Prostate gland (tissue), 2 donors: ENCODE measurements at places on chromosomes 12 and 14. TPM values are rescaled to one million over a fixed set of nuclear protein-coding genes. Genes with fewer than 3 reads are reported as not detected.

DNA sequence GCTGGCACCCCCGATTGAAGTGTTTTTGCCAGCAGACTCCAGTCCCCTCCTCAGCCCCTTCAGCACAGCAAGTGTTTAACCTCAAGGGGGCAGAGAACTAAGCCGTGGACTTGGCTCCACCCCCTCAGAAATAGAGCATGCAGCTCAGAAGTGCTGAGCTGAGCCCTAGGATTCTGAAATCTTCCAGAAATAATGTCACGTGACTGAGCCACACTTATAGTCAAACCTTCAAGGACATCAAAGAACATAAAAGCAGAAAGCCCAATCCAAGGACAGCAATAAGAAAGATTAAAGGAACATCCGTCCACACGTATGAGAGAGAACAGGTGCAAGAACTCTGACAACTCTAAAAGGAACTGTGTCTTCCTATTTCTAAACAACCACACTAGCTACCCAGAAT is 317.7 kb upstream of the LRFN5 start:
- no peaks in the 10 kb centered on the region for H3K36me3 ChIP-seq
- no peak for DNase-seq
- no peaks in the 10 kb centered on the region for H3K4me1 ChIP-seq
- H3K4me3 ChIP-seq: no peak overlapping the region

- H3K36me3 ChIP-seq: no peaks in the 10 kb centered on the region
- no peaks in the 10 kb centered on the region for H3K4me1 ChIP-seq
- H3K27ac ChIP-seq: no peak overlapping the region
- no peak overlapping the region for H3K4me3 ChIP-seq
- DNase-seq: no peak
- no peaks in the 10 kb centered on the region for H3K27me3 ChIP-seq
These were observed 72.9 kb upstream of the FOXN3 start for GRCh38 chr14:89489761-89490437.

DNA sequence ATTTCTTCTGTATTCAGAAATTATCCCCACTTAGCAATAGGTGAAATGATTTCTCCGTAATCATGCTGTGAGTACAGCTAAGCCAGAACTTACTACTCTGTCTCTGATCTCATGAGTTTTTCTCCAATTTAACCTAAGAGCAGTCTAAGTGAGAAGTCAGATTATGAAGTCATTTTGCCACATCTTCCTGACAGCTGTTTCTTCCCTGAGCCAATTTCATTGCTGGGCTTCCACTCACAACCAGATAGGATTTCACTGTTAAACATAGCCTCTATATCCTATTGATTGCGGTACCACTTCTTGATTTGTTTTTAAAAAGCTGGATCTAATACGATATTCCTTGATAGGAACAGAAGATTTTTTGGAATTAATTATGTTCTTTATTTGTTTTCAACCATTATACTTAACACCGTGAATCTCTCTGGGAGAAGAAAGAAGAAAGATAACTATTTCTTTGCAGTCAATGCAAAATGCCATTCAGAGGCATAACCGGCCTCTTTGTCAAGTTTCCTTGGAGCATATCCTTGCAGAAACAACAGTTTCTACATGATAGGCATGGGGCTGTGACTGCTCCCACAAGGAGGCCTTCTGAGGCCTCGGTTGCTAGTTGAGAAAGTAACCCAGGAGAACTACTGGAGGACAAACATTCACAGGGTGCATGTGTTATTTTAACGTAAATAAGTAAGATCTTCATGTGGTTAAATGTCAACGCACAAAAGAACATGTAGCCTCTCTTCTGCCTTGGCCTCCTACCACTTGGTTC is 212.2 kb downstream of the NPAS3 start:
- H3K36me3 ChIP-seq: no peaks in the 10 kb centered on the region
- no peaks in the 10 kb centered on the region for H3K4me1 ChIP-seq
- no peak overlapping the region for H3K27ac ChIP-seq
- no peaks in the 10 kb centered on the region for H3K27me3 ChIP-seq
- DNase-seq: no peak
- no peak overlapping the region for H3K4me3 ChIP-seq

DNA sequence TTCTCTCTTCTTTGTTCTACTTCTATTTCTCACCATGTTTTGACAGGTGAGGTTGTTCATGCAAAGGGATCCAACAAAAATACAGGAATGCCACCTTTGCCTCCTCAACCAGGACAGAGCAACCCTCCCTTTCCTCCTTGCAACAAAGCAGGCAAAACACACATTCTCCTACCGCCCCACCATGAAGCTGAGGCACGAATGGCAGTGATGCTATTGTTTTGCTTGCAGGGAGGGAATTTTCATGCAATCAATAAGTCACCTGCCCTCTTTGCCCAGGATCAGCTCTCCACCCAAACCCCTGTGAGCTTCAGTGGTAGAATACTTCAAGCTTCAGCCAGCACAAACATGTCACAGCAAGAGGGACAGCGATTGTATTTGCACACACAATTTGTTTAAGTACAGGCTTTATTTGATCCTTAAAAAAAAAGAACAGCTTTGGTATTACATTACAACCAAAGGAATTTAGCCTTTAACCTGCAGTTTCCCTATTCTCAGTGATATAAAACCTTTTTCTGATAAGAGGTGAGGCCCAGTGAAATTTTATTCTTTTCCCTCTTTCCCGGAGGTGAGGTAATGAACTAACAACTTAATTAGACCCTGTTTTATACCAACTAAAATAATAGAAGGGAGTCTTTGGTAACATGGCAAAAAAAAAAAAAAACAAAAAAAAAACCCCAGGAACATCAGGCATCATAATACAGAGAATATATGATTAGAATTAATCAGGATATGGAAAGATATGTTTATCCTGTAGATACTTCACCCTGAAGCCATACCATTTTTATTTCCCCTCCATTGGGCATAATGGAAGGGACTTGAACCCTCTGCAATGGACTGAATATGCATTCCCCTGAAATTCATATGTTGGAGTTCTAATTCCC is 87.0 kb upstream of the EEA1 start:
- H3K27me3 ChIP-seq: no peaks in the 10 kb centered on the region
- H3K27ac ChIP-seq: peak overlapping the region; percentile 52
- no peak overlapping the region for H3K4me3 ChIP-seq
- DNase-seq: peak; percentile 70
- peaks cover 11% of the 10 kb centered on the region for H3K4me1 ChIP-seq

GRCh38 chr14:68894802-68895703 is 84.0 kb downstream of the ACTN1 start:
- H3K36me3 ChIP-seq: peaks cover 4% of the 10 kb centered on the region
- no peaks in the 10 kb centered on the region for H3K4me1 ChIP-seq
- H3K27me3 ChIP-seq: no peaks in the 10 kb centered on the region
- no peak for DNase-seq
- no peak overlapping the region for H3K4me3 ChIP-seq

- H3K4me3 ChIP-seq: no peak overlapping the region
- DNase-seq: peak; percentile 31
These were observed 181.1 kb downstream of the ESR2 start for GRCh38 chr14:64112867-64113678.

DNA sequence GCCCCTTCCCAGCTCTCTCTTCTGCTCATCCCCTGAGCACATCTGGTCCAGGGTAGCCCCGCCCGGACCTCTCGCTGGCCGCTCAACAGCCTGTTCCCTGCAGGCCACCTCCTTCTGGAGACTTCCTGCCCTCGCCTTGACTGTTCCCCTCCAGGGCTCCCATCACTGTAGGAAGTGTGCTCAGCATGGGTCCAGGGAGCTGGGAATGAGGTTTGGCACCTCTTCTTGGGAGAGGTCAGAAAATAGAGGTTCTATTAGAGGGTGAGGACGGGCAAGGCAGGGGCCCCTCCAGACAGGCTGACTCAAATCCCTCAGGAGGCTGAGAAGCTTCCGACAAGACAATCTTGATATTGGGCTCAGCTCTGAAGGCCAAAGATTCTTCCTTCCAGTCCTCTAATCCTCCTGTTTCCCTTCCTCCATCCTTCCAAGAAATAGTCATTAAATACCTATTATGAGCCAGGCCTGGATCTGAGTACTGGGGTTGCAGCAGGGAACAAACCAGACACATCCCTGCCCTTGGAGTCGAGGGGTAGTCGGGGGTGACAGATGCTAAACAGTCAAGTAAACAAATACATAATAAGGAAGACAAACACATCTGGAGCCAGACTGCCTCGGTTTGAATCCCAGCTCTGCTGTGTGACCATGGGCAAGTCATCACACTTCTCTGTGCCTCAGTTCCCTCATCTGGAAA is 30.6 kb downstream of the CMKLR1 start:
- H3K27ac ChIP-seq: no peak overlapping the region
- H3K27me3 ChIP-seq: no peaks in the 10 kb centered on the region
- no peak overlapping the region for H3K4me3 ChIP-seq
- no peaks in the 10 kb centered on the region for H3K4me1 ChIP-seq
- no peaks in the 10 kb centered on the region for H3K36me3 ChIP-seq

DNA sequence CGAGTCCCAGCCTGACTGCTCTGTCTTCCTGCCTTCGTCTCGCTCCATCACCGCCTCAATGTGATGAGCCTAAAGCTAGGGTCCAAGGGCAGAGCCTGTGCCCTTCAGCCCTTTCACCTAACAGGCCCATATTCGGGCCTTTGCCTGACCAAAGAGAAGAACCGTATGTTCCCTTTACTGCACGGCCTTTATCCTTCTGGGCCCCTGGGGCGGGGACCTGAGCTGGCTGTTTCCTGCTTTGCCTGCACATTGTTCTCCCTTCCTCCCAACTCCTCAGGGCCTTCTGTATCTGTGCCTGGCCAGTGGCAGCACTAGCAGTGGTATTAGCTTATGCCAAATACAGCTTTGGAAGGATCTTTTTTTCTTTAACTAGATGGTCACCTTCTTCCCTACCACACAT is 8.5 kb upstream of the MYL6B start:
- no peak for DNase-seq
- H3K4me3 ChIP-seq: no peak overlapping the region

DNA sequence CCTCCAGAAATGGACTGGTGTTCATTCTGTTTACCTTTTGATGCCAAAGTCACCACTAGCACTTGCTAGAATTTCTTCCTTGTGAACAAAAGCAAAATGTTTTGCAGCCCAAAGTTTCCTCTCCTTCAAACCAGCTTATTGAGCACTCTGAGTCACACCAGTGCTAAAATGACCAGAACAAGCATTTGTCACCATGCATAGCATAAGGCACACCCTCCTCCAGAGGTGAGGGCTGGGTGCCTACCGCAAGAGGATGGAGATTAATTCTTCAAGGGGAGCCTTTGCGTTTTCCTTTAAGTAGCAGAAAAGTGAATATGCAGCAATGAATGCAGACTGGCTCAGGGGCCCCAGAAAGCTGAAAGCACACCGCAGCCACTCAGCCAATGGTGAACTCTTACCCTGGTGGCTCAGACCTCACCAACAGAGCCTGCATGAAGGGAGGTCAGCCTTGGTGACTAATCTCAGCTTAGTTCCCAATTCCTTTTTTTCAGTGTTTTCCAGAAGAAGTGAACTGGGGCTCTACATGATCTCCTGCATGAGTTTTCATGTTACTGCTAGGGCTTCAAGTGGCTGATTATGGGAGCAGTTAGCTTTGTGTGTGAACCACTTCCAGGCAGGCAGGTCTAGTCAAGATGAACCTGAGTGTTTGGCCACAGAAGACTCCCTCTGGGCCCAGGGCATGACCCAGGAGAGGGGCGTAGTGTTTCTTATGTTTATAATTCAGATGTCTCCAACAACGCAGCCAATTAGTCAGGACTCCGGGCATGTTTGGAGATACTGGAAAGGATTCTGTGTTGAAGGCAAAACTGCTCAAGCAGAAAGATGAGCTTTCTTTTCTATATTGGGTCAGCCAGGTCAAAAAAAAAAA is 96.3 kb downstream of the PAX9 start:
- DNase-seq: no peak
- no peak overlapping the region for H3K27ac ChIP-seq
- no peaks in the 10 kb centered on the region for H3K36me3 ChIP-seq
- no peaks in the 10 kb centered on the region for H3K27me3 ChIP-seq

DNA sequence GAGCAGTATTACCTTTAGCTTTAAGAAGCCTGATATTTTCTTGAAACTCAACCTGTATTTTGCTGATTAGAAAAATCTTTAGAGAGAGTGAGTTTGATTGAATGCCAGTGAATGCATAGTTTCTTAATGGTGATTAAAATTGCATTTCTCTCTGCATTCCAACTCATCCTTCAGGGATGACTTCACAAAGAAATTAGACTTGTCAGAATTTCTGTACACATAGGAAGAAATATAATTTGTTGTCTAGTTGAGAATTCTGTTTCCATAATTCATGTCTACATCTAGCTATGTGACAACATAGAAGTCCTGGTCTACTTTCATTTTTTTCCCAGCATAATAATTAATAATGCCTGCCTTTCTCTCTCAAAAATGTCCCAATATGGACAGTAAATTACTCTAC is 136.6 kb downstream of the OTOGL start:
- no peak for DNase-seq
- H3K27ac ChIP-seq: no peak overlapping the region
- H3K4me1 ChIP-seq: no peaks in the 10 kb centered on the region

- H3K27ac ChIP-seq: no peak overlapping the region
- no peaks in the 10 kb centered on the region for H3K36me3 ChIP-seq
- no peak for DNase-seq
- H3K4me1 ChIP-seq: no peaks in the 10 kb centered on the region
- H3K27me3 ChIP-seq: no peaks in the 10 kb centered on the region
- no peak overlapping the region for H3K4me3 ChIP-seq
These were observed 5.9 kb upstream of the FOXN3 start for GRCh38 chr14:89422952-89423345.

DNA sequence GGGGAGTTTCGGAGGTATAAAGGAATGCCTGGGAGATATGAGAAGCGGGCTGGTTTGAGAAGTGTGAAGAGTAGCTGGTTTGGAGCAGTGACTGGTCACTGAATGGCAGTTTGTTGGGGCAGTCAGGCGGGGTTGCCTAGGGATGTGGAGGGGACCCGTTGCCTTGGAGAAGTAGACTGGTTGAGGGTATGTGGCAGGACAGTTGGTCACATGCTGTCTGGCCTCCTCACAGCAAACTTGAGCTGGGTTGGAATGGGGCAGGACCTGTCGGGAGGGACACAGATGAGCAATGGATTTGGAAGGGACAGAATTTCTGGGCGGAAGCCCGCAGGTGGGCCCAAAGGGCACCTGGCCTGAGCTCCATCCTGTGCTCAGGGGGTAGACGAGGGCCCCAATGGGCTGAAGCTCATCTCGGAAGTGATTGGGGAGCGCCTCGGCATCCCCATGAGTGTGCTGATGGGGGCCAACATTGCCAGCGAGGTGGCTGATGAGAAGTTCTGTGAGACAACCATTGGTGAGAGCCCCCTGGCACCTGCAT is 2.2 kb downstream of the GPD1 start:
- H3K36me3 ChIP-seq: no peaks in the 10 kb centered on the region
- no peaks in the 10 kb centered on the region for H3K27me3 ChIP-seq
- no peak overlapping the region for H3K27ac ChIP-seq
- H3K4me1 ChIP-seq: peaks cover 5% of the 10 kb centered on the region
- DNase-seq: no peak

GRCh38 chr12:58537278-58537677 is 383.0 kb downstream of the LRIG3 start:
- H3K27me3 ChIP-seq: no peaks in the 10 kb centered on the region
- H3K4me1 ChIP-seq: no peaks in the 10 kb centered on the region
- no peak overlapping the region for H3K27ac ChIP-seq
- H3K4me3 ChIP-seq: no peak overlapping the region
- H3K36me3 ChIP-seq: no peaks in the 10 kb centered on the region

Gene HOXC11
- not detected for total RNA-seq

Gene NRIP2
- 8.7 TPM for total RNA-seq

Gene DEPDC4
- 18.0 TPM for total RNA-seq

Gene FAM90A1
- 0.18 TPM for total RNA-seq

Gene CCND2
- 31.6 TPM for total RNA-seq

Gene OASL
- 0.91 TPM for total RNA-seq
